ENCODE measurements at places on chromosomes 5 and 9. TPM values are rescaled to one million over a fixed set of nuclear protein-coding genes. Genes with fewer than 3 reads are reported as not detected.

GRCh38 chr5:122101636-122102285 is 23.7 kb upstream of the LOX start:
- H3K4me1 ChIP-seq: no peaks in the 10 kb centered on the region
- H3K27ac ChIP-seq: no peak overlapping the region
- DNase-seq: no peak
- H3K27me3 ChIP-seq: no peaks in the 10 kb centered on the region

DNA sequence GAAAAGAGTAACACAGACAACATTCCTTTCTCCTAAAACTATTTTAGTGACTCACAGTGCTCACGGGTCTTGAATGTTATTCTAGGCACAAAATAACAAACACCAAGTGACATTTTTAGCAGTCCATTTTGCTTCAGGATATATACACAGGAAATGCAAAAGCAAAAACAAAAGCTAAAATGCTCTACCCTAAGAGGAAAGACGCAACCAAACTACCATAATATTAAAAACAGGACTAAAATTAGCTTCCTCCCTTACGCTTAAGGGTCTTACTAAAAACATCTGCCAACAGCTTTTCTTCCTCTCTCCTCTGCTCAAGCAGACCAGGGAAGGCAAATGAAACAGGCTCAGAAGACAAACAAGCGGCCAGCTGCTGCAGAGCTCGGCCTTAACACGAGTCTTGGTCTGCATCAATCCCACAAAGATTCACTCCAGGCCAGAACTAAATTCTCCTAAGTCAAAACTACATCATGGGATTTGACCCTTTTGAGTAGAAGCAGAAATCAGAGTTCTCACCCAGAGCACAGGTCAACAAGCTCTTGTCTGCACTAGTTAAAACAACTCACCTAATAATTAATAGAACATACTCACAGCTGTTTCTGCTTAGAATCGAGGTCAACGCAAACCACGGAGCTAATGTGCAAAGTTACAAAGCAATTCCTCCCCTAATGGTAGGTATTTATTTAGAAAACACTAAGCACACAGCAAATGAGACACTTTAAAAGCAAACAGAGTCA is 62.3 kb downstream of the RAPGEF1 start:
- no peak overlapping the region for H3K4me3 ChIP-seq
- DNase-seq: peak; percentile 50
- H3K4me1 ChIP-seq: peaks cover 32% of the 10 kb centered on the region
- peak overlapping the region; percentile 90 for H3K27ac ChIP-seq
- no peaks in the 10 kb centered on the region for H3K27me3 ChIP-seq

GRCh38 chr5:80926979-80927656 is 33.0 kb upstream of the RASGRF2 start:
- no peak overlapping the region for H3K27ac ChIP-seq
- no peak for DNase-seq
- H3K4me1 ChIP-seq: no peaks in the 10 kb centered on the region
- H3K27me3 ChIP-seq: no peaks in the 10 kb centered on the region
- no peaks in the 10 kb centered on the region for H3K36me3 ChIP-seq

GRCh38 chr9:28105001-28105400 is 531.7 kb upstream of the C9orf72 start:
- H3K4me3 ChIP-seq: no peak overlapping the region
- H3K27me3 ChIP-seq: no peaks in the 10 kb centered on the region
- H3K36me3 ChIP-seq: no peaks in the 10 kb centered on the region
- no peak for DNase-seq
- no peak overlapping the region for H3K27ac ChIP-seq

DNA sequence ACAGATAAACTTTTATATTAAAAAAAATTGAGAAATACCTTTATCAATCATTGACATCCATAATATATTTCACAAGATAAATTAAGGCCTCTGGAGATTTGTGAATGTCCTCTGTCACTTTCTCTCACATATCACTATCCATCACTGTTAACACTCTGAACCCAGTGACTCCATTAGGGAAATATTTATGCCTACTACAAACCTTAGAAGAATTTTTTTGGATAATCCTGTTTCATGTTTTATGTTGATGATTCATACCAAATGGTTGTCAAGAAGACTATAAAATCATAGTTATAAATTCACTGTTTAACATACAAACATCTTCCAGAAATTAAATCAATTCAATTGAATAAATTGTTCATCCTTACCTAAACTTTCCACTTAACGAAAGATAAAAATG is 357.6 kb upstream of the CDH10 start:
- H3K4me1 ChIP-seq: no peaks in the 10 kb centered on the region
- H3K27ac ChIP-seq: no peak overlapping the region
- H3K36me3 ChIP-seq: no peaks in the 10 kb centered on the region
- H3K27me3 ChIP-seq: no peaks in the 10 kb centered on the region

Gene SPINK13
- total RNA-seq: not detected

Gene ANGPTL2
- total RNA-seq: 12.4 TPM
